Globus pallidus (tissue), 1 donor: ENCODE measurements at places on chromosomes 5 and 9.

- DNase-seq = no peak
These were observed 90.8 kb upstream of the NEURL1B start for GRCh38 chr5:172550096-172550765.

DNA sequence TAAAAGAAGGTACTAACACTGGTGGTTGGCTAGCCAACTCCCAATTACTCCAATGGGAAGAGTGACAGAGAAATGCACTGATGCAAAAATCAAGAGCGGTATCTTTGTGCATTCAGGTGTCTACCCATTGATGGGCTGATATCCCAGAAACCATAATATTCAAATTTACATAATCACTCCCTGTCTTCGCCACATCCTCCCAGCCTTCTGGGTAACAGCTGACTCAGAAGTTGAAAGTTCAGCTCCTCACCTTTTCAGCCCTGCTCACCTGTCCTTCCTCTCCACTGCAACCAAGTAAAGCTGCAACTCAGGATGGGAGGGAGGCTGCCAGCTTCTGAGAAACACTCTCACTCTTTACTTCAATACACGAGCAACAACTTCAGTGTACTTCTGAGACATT is 6.9 kb downstream of the SUSD1 start:
- DNase-seq = no peak

- no peak for DNase-seq
These were observed 35.0 kb downstream of the TPPP start for GRCh38 chr5:658103-658502.

GRCh38 chr5:9892696-9893095 is 262.5 kb upstream of the TAS2R1 start:
- no peak for DNase-seq

DNA sequence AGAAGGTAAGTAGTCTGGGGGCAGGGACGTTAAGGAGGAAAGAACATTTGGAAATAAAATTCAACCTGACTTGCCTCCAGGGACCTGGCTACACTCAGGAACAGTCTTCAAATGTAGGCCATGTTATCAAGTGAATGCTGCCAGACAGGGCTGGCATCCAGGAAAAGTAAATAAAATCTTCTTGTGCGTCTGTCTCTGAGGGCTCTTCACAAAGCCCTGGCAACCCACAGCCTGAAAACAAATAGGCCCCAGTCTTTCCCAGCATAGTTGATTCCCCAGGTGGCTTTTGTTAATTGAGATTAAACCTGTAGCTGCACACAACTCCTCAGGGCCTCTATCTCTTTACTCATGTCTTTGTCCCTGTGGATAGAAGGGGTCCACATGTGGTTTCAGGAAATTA is 55.4 kb downstream of the STK32A start:
- DNase-seq = no peak

DNA sequence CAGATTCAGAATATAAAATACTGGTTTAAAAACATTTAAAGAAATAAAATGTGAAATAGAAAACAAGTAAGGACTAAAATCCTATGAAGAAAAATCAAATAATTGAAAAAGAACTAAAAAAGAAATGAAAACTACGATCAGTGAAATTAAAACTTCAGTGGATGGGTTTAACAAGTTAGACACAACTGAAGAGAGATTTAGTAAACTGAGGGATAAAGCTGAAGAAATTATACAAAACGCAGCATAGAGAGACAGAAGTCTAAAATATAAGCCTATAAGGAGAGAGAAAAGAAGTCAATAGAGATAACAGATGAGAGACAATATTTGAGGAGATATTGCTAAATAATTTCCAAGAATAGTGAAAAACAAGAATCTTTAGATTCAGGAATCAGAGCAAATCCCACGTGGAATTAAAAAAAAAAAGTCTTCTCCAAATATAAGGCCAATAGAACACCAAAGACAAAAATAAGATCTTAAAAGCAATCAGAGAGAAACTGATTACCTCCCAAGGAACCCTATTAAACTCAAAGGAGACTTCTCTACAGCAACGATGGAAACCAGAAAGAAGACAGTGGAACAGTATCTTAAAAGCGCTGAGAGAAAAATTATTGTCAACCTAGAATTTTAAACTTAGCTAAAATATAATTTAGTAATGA is 59.6 kb upstream of the ABL1 start:
- DNase-seq = no peak

GRCh38 chr9:4555236-4555635 is 65.0 kb downstream of the SLC1A1 start:
- DNase-seq = no peak

DNA sequence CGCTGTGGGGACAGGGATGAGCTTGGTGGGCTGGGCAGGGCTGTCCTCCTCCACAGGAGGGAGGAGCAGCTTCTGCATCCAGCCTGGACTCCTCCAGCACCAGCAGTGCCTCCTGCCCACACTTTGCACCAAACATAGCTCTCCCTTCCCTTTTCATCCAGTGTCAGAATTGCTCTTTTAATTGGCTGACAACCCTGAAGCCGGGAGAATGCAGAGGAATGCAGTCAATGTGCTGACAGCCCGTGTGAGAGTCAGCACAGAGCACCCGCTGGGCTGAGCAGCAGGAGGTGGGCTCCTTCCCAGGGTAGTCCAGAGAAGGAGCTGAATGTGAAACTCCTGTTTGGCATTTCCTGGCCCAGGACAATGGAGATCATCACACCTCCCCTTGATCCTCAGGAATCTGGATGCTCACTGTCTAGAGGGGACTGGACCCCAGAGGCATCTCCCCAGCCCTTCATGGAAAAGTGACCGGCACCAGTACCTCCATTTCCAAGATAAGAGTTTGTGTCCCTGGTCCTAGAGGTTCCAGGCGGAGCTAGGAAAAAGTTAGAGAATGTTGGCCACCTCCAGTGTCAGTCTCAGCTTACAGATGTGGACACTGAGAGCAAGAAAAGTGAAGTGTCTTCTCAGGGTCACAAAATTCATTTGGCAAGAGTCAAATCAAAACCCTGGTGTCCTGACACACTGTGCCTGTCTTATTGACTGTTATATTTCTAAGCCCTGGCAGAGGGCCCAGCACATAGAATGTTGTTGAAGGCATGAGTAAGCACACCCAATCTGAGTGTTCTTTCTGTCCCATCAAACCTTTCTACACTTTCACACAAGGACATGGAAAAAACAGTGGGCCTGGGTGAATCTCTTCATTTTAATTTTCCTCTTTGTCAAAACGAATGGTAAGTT is 202.1 kb downstream of the SNX18 start:
- DNase-seq = no peak

DNA sequence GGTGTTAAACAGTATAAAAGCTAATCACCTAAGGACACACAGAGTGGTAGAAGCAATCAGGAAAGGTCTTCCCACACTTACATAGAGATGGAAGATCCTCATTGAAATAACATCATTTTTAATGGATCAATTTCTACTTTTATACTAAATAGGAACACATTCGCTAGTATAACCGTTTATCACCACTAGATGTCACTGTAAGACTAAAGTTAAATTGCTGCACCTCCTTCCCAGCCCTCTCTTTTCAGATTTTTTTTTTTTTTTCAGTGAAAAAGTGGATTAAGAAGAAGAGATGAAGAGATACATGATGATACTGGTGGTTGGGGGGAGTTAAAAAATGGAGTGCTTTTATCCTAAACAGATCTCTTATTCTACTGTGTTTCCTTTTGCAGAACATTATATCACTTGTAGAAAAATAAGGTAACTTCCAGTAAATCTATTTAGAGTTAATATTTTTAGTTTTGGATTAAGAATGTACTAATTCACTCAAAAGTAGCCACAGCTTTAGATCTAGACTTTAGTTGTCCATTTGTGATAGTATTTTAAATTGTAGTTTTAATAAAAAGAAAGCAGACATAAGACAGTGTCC is 116.9 kb upstream of the ARRDC3 start:
- DNase-seq = peak; percentile 32

DNA sequence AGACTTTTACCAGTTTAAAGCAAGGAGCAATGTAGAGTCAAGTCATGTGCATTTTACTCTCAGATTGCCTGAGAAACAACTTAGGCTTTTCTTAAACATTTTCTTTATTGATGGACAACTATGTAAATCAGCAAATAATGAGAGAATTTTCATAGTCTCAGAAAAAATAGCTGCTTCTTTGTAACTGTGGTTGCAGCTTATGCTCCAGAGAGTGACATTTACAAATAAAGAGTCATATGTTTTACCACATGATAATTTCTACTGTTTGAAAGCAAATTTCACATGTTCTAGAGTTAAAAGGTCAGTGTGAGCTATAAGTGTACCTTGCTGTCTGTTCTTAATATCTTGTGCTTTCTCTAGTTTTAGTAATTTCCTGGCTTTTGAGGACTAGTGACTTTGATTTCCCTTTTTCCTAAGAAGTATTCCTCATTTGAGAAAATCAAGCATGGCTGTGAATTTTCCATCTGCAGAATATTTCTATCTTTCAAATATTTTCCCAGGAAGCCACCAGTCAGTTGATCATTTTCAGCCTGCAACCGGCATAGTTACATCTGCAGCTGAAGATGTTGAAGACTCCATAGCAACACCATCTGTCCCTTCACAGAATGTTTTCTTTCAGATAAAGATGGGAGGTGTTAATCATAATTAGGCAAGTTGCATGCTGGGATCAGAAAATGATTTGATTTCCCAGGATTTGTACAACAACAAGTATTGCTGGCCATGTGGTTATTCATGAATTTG is 229.9 kb downstream of the SGCD start:
- no peak for DNase-seq

GRCh38 chr5:25025831-25026230 is 381.1 kb upstream of the CDH10 start:
- DNase-seq = no peak

DNA sequence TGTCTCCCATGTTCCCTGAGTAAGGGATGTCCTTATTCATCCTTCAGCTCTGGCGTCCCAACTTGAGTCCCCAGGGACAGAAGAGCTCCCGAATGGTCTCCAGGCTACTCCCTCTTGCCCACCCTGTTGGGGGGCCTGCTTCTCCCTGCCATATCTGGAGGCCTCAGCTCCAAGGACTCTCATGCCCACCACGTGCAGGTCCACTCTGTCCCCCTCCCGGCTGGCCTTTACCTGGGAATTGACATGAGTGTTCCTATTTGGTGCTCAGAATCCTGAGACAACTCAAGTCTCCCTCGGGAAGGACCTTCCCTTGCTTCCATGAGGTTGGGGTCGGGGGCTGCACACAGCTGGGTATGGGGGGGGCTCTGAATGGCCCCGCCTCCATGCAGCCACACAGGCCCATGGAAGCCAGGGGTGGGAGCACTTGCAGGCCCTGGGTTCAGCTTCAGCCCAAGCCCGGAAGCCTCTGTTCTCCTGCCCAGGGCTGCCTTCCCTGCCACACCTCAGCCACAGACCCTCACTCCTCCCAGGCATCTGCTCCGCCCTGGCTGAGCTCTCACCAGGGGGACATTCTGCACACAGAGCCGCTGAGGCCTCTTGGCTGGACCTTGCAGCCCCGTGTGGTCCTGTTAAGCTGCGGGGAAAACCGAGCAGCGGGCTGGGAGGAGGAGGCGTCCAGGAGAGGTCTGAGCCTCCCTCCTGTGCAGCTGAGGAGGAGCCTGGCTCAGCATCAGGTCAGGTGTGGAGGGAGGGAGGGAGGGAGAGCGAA is 121.9 kb downstream of the PHF2 start:
- DNase-seq = no peak

DNA sequence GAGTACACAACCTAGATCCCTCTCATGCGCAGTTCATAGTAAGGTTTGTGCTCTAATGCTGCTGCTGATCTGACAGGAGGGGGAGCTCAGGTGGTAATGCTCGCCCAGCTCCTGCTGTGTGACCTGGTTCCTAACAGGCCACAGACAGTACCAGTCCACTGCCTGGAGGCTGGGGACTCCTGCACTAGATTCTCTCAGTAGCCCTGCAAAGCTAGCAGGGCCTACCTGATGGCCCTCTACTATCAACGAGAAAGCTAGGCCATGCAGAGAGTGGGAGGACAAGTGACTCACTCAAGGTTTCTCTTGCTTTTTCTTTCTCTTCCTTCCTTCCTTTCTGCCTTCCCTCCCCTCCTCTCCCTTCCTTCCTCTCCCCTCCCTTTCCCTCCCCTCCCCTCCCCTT is 55.1 kb upstream of the TEX48 start:
- DNase-seq = no peak

DNA sequence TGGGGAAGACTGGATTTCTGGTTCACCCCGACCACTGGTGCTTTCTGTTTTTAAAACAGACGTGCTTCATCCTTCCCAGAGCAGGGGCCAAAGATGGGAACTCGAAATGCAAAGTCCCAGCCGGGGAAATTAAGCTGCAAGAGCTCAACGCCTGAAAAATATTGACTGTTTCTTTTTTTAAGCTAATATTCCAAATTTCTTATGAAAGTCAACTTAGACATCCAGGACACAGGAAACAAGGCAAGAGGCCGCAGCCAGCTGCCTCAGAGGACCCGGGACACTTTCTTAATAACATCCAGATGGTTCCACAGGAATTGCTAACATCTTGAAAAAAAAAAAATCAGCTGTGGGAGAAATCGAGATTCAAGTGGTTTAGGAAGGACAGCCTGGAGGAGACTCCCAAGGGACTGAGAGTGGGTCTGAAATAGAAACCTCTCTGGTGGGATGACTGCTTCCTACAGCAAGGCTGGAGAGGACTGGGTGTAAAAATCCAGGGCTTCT is 144.9 kb downstream of the FGF1 start:
- peak; percentile 8 for DNase-seq

- DNase-seq = peak; percentile 97
These were observed 170.0 kb downstream of the SLC24A2 start for GRCh38 chr9:19618816-19619215.

GRCh38 chr9:32326146-32326545 is 58.3 kb upstream of the ACO1 start:
- DNase-seq = no peak

GRCh38 chr5:159571501-159572244 is 241.4 kb upstream of the IL12B start:
- DNase-seq = no peak

- peak; percentile 53 for DNase-seq
These were observed 16.9 kb downstream of the IL5 start for GRCh38 chr5:132526290-132526973.

DNA sequence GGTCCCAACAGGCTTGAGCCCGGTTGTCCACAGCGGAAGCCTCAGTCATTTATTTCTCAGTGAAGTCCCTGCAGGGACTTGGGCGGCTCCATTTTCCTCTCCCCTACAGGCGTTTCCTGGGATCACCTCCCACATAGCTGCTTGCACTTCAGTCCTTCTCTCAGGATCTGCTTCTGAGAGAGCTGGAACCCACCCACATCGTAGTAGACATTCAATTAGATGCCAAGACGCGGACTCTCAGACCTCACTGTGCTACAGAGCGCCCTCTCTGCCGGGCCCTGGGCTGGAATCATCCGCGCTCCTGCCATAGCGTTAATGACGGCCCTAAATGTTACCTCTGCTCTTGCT is 54.0 kb upstream of the ROR2 start:
- no peak for DNase-seq

DNA sequence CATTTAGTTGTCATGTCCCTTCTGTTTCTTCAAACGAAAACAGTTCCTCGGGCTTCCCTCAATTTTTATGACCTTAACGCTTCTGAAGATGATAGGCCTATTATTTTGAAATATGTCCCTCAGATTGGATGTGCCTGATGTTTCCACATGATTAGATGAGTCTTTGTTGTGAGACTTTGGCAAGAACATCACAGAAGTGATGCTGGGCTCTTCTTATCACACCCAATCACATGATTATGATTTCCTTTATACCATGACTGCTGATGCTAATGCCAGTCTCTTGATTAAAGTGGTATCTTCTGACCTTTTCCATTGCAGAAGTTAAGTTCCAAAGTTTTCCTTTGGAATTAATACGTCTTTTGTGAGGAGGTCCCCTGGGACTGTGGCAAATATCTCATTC is 175.7 kb downstream of the SAXO1 start:
- no peak for DNase-seq
